Ascending aorta (tissue), 2 donors: ENCODE measurements at places on chromosomes 4 and X. TPM values are rescaled to one million over a fixed set of nuclear protein-coding genes. Genes with fewer than 3 reads are reported as not detected.

The AWAT1 gene
- total RNA-seq: not detected

The MAGEC2 gene
- not detected for total RNA-seq

The C4orf50 gene
- not detected for total RNA-seq

The ZGRF1 gene
- total RNA-seq: 0.11 TPM

The AP1AR gene
- 7.0 TPM for total RNA-seq

The UGT8 gene
- not detected for total RNA-seq

The UGT2B15 gene
- total RNA-seq: 0.21 TPM

The CNKSR2 gene
- 0.53 TPM for total RNA-seq

The ODAPH gene
- not detected for total RNA-seq

The PIN4 gene
- 3.6 TPM for total RNA-seq

The PSAPL1 gene
- total RNA-seq: not detected

The PPM1K gene
- total RNA-seq: 17.0 TPM

The FGFBP1 gene
- total RNA-seq: not detected

The INTU gene
- 3.1 TPM for total RNA-seq

The BEX2 gene
- total RNA-seq: 2.0 TPM

The ATOH1 gene
- total RNA-seq: not detected

The POU4F2 gene
- total RNA-seq: not detected

The ENOX2 gene
- 2.0 TPM for total RNA-seq

The PNMA5 gene
- not detected for total RNA-seq

The CFAP47 gene
- total RNA-seq: not detected

The PTPN13 gene
- 20.8 TPM for total RNA-seq

The IQCM gene
- total RNA-seq: not detected

The CT55 gene
- total RNA-seq: not detected

The PRR32 gene
- total RNA-seq: not detected

The SLC26A1 gene
- total RNA-seq: not detected

The MAGEA4 gene
- not detected for total RNA-seq

The GPRIN3 gene
- 2.1 TPM for total RNA-seq

The UGT2A1 gene
- not detected for total RNA-seq

The C1GALT1C1 gene
- total RNA-seq: 43.4 TPM

The RRH gene
- total RNA-seq: not detected

The FMR1NB gene
- total RNA-seq: not detected

The PNMA3 gene
- total RNA-seq: not detected

The GPC3 gene
- total RNA-seq: 0.75 TPM

The USP17L24 gene
- total RNA-seq: not detected

The TMEM150C gene
- total RNA-seq: 5.4 TPM

The GLA gene
- total RNA-seq: 9.0 TPM

The IKBKG gene
- total RNA-seq: 37.5 TPM

The DGAT2L6 gene
- total RNA-seq: not detected

The MAML3 gene
- 4.7 TPM for total RNA-seq

The GLRA2 gene
- total RNA-seq: not detected

The GLUD2 gene
- 2.1 TPM for total RNA-seq

The POU3F4 gene
- not detected for total RNA-seq

The EXOC1L gene
- total RNA-seq: not detected

The SRD5A3 gene
- 6.8 TPM for total RNA-seq

The DRD5 gene
- not detected for total RNA-seq

The CLIC2 gene
- 34.3 TPM for total RNA-seq

The CFI gene
- total RNA-seq: 17.8 TPM

The ADH7 gene
- total RNA-seq: not detected

The BEND2 gene
- not detected for total RNA-seq

The RBM41 gene
- total RNA-seq: 4.6 TPM

The FAM184B gene
- not detected for total RNA-seq

The TBC1D9 gene
- total RNA-seq: 25.5 TPM
